ENCODE measurements at places on chromosomes 6 and 20. TPM values are rescaled to one million over a fixed set of nuclear protein-coding genes. Genes with fewer than 3 reads are reported as not detected.

RAB32 gene
- 21.4 TPM for total RNA-seq

GRCh38 chr6:30821862-30822784, 62.2 kb upstream of the DDR1 start:
- no peaks in the 10 kb centered on the region for H3K4me1 ChIP-seq
- no peak overlapping the region for H3K4me3 ChIP-seq

GRCh38 chr6:38909015-38909730, 139.4 kb upstream of the GLP1R start:
- no peak overlapping the region for H3K4me3 ChIP-seq
- peak overlapping the region; percentile 52 for H3K27ac ChIP-seq
- peak; percentile 59 for DNase-seq
- no peaks in the 10 kb centered on the region for H3K36me3 ChIP-seq

- H3K36me3 ChIP-seq: no peaks in the 10 kb centered on the region
- H3K27ac ChIP-seq: no peak overlapping the region
- H3K27me3 ChIP-seq: no peaks in the 10 kb centered on the region
- H3K4me3 ChIP-seq: no peak overlapping the region
- no peak for DNase-seq
- H3K4me1 ChIP-seq: no peaks in the 10 kb centered on the region
Observed at GRCh38 chr6:80165143-80165542, 58.7 kb downstream of the BCKDHB start.

DNA sequence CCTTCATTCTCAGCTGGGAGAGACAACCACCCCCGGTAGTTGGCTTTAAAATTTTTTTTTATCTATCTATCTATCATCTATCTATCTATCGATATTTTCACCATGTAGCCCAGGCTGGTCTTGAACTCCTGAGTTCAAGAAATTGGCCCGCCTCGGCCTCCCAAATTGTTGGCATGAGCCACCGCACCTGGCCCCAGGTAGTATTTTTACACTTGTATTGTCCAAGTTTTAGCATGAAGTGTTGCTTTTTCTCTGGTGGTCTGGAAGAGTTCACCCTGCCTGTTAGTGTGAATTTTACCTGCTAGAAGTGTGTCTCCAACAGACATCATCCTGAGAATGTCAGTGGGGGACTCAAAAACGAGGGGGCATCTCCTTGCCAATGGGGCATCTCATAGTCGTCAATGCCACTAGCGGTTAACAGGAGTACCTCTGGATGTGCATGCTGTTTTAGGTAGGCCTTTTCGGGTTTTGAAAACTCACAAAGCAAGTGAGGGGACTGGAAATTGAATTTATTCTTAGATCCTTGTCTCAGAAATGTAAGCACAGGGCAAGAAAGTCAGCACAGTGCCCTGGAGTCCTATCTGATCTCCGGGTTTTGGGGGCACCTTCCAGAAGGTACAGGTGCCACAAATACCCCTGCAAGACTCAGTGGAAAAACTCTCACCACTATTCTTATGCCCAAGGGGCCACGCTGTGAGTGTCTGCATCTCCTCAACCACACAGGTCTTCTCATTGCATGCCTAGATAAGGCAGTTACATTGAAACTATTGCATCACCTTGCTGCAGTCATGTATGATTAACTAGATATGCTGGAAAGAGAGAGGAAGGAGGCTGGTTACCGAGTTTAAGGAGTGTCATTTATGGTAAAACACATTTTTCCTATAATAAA, 37.1 kb downstream of the TNFAIP3 start:
- peaks cover 3% of the 10 kb centered on the region for H3K4me1 ChIP-seq
- no peaks in the 10 kb centered on the region for H3K36me3 ChIP-seq
- no peaks in the 10 kb centered on the region for H3K27me3 ChIP-seq

DNA sequence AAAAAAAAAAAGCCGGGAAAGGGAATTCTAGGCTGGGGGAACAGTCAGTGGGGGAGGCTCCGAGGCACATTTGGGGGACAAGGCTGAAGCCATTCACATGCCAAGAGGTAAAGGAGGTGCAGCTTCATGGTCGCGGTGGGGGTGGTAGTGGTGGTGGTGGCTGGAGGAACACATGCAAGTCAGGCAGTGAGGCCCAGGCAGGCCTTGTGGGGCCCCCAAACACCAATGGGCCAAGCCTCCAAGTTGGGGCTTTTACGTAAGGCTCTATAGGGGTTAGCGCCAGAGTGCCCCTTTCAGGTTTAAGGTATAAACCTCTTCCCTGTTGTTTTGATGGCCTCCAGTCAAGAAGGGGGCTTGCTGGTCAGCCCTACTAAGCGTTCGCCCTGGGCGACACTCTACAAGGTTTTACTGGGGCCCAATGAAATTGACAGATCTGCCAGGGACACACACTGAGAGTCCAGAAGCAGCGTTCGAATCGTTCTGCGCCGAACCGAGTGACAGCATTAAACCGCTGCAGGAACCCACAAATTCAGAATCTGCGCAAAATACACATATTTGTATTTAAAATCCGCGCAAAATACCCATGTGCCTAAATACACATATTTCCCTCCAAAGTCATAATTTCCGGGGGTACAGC, 818 bp upstream of the AP5S1 start:
- peaks cover 23% of the 10 kb centered on the region for H3K36me3 ChIP-seq
- H3K4me3 ChIP-seq: peak overlapping the region; percentile 78
- H3K27ac ChIP-seq: peak overlapping the region; percentile 99
- no peak for DNase-seq

- peak overlapping the region; percentile 13 for H3K27ac ChIP-seq
- no peaks in the 10 kb centered on the region for H3K27me3 ChIP-seq
- H3K4me1 ChIP-seq: peaks cover 17% of the 10 kb centered on the region
- peaks cover 20% of the 10 kb centered on the region for H3K36me3 ChIP-seq
- H3K4me3 ChIP-seq: no peak overlapping the region
Observed at GRCh38 chr6:159257846-159258245, 88.6 kb downstream of the FNDC1 start.

DNA sequence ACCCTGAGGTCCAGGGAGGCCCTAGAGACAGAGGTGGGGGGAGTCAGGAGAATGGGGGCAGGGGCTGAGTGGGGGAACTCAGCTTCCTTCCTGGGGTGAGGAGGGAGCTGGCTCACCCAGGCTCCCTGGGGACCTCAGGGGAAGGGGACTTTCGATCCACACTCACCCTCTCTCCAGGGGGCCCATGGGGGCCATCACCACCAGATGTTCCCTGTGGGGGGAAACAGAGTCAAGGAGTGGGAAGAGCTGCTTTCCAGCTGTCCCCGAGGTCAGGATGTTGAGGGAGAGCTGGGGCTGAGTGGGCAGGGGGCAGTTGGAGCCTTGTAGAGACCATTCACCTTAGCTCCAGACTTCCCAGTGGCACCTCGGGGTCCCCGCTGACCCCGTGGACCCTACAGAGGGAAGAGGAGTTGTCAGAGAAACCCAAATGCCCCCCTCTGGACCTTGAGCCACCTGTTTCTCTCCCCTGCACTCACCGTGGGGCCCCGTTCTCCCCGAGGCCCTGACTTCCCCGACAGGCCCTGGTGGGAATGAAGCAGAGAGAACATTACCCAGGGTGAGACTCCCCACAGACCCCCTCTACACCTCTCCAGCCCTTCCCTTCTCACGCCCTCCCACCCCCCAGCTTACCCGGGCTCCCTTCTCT, 18.6 kb downstream of the COL11A2 start:
- no peak overlapping the region for H3K4me3 ChIP-seq
- H3K36me3 ChIP-seq: peaks cover 17% of the 10 kb centered on the region
- peaks cover 2% of the 10 kb centered on the region for H3K27me3 ChIP-seq
- no peaks in the 10 kb centered on the region for H3K4me1 ChIP-seq
- H3K27ac ChIP-seq: no peak overlapping the region

BPIFA1 gene
- not detected for total RNA-seq

TSPO2 gene
- total RNA-seq: 0.22 TPM

DNA sequence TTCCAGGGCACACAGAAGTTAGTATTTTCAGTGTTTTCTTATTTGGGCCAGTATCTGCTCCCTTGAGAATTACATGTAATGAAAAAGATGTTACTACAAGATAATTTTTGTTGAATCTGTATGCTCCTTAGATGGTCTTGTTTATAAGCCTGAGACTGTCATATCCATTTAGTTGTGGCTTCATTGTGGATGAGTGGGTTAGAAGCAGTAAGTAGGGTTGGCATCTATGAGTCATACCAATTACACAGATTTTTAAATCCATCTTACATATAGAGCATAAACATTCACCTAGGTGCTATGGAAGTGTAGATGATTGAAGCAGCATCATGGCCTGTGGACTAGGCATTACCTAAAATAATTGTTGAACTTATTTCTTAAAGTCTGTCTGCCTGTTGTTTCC, 13.5 kb upstream of the BAG2 start:
- H3K27ac ChIP-seq: no peak overlapping the region
- DNase-seq: no peak

HDGFL1 gene
- not detected for total RNA-seq

SAMD3 gene
- 0.71 TPM for total RNA-seq

DNA sequence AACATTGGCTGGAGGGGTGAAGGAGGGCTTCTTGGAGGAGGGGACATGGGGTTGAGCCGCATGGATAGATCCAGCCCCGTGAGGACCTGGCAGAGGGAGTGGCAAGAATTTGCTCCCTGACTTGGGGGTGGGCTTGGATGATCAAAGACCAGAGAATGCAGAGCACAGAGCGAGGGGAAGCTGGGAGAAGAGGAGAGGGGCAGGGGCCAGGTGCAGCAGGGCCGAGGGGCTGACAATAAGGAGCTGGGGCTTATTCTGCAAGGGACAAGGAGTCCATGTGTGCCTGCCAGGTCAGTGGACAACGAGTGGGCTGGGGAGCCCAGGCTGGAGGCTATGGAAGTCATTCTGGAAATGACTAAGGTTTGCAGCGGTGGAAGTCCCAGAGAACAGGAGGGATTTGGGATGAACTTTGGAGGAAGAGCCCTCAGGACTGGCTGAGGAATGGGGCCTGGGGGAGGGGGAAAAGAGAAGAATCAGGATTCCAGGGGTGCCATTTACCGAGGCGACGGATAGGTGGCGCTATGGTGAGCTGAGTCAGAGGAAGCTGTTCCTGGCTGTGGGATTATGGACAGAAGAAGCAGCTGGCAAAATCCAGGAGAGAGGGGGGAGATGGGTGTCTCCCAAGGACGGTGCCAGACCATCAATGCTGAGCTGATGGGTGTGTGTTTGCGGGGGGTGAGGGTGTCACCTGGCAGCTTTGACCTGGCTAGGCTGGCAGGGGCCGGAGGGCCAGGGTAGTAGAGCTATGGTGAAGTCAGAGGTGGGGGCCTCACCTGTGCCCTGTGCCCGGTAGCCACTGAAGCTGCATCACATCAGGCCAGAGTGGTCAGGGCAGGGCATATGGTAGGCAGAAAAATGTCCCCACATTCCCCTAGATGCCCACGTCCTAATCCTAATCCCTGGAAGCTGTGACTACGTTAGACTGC, 7.8 kb downstream of the KCNG1 start:
- H3K4me3 ChIP-seq: no peak overlapping the region
- peak; percentile 40 for DNase-seq
- H3K4me1 ChIP-seq: no peaks in the 10 kb centered on the region
- no peak overlapping the region for H3K27ac ChIP-seq
- H3K36me3 ChIP-seq: no peaks in the 10 kb centered on the region
- peaks cover 20% of the 10 kb centered on the region for H3K27me3 ChIP-seq

WFDC10B gene
- not detected for total RNA-seq

DNA sequence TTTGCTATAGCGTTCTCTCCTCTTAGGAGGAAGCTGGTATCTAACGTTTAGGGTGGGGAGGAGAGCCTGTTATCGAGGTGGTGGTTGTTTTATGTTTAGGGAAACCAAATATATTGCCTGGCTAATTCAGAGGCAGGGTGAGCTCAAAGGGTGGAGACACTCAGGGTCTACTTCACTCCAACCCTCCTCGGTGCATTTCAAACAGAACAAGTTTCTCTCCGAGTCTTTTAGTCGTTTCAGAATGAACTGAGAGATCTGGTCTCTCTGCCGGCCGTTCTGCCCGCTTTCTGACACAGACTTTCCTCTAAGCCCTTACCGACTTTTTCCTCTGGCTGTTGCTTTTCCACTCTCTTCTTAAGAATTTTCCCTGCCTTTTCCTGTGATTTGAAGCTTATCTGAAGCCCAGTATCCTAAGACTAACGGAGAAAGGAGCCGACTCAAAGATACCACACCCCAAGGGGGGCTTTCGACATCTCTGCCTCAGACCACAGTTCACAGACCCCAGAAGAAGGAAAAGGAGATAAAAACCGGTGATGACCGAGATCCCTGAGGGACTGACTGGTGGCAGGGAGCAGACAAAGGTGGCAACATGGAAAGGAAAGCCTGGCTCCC, 865 bp downstream of the STK38 start:
- DNase-seq: peak; percentile 79
- no peaks in the 10 kb centered on the region for H3K36me3 ChIP-seq
- H3K4me3 ChIP-seq: peak overlapping the region; percentile 89
- H3K4me1 ChIP-seq: peaks cover 3% of the 10 kb centered on the region
- peak overlapping the region; percentile 94 for H3K27ac ChIP-seq

- DNase-seq: no peak
- no peaks in the 10 kb centered on the region for H3K4me1 ChIP-seq
- H3K27ac ChIP-seq: no peak overlapping the region
- no peak overlapping the region for H3K4me3 ChIP-seq
Observed at GRCh38 chr6:110575925-110576463, 99.6 kb upstream of the SLC22A16 start.

- no peaks in the 10 kb centered on the region for H3K36me3 ChIP-seq
- no peak overlapping the region for H3K27ac ChIP-seq
- peaks cover 1% of the 10 kb centered on the region for H3K4me1 ChIP-seq
- peaks cover 7% of the 10 kb centered on the region for H3K27me3 ChIP-seq
- H3K4me3 ChIP-seq: no peak overlapping the region
Observed at GRCh38 chr6:170102582-170103481, 188.0 kb downstream of the DLL1 start.

TREML2 gene
- 0.09 TPM for total RNA-seq

- no peaks in the 10 kb centered on the region for H3K4me1 ChIP-seq
- no peaks in the 10 kb centered on the region for H3K27me3 ChIP-seq
- no peaks in the 10 kb centered on the region for H3K36me3 ChIP-seq
- no peak for DNase-seq
Observed at GRCh38 chr6:56999049-56999448, 44.1 kb downstream of the BEND6 start.

- no peaks in the 10 kb centered on the region for H3K36me3 ChIP-seq
- DNase-seq: no peak
- H3K4me3 ChIP-seq: no peak overlapping the region
- peaks cover 22% of the 10 kb centered on the region for H3K4me1 ChIP-seq
- no peak overlapping the region for H3K27ac ChIP-seq
Observed at GRCh38 chr6:148500402-148500801, 157.8 kb downstream of the SASH1 start.

DNA sequence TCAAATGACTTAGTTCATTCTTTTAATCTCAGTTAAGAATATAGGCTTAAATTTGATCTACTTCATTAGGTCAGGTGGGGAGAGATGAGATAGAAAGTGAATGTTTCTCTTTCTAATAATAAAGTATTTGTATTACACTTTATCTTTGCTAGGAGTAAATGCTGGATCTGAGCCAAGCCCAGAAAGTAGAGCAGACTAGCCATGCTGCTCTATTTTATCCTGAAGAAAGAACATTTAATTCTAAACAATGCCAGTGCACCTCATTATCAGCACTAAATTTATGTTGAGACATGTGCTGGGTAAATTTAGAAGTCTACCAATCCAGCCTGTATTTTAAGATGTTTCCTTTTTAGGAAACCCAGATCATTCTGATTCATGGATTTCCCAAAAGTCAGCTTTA, 43.5 kb downstream of the AKIRIN2 start:
- H3K4me1 ChIP-seq: no peaks in the 10 kb centered on the region
- H3K27me3 ChIP-seq: no peaks in the 10 kb centered on the region
- DNase-seq: no peak
- H3K36me3 ChIP-seq: peaks cover 10% of the 10 kb centered on the region

TRMT6 gene
- 7.6 TPM for total RNA-seq

Data from muscle of leg (tissue), 16 donors.